ENCODE measurements at places on chromosomes 1 and 21.

GRCh38 chr1:15355968-15356625 lies 53.6 kb upstream of the EFHD2 start:
- no peak for DNase-seq

DNA sequence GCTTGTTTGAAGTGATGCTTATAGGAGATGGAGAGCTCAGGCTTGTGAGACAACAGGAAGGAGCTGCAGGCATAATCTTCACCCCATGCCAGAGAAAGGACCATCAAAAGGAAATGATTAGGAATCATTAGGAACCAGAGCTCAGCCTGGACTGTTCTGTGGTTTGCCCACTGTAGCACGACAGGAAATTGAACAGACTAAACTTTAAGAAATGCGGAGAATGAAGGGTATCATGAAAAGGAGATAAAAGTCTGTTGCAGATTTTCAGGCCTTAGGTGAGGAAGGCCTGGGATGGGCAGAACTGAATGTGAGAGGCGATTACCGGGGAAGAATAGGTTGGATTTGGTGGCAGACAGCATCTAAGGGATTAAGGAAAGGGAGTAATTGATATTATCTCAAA lies 292.0 kb upstream of the PLXNA2 start:
- DNase-seq = no peak

GRCh38 chr1:21764615-21765423 lies 18.1 kb downstream of the USP48 start:
- DNase-seq = no peak

DNA sequence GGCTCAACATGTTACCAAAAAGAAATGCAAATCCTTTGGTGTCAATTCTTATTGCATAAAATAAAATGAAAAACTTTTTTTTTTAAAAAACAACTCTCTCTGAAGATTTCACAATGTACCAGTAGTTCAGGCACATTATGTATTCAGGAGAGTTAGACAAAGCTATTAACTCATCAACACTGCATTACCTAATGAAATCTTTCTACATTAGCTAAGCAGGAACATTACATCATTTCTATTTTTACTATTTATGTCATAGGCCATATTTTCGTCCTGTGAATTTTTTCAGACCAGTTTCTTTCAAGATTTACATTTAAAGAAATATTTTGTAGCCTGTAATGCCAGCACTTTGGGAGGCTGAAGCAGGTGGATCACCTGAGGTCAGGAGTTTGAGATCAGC lies 366.2 kb downstream of the USH2A start:
- no peak for DNase-seq

DNA sequence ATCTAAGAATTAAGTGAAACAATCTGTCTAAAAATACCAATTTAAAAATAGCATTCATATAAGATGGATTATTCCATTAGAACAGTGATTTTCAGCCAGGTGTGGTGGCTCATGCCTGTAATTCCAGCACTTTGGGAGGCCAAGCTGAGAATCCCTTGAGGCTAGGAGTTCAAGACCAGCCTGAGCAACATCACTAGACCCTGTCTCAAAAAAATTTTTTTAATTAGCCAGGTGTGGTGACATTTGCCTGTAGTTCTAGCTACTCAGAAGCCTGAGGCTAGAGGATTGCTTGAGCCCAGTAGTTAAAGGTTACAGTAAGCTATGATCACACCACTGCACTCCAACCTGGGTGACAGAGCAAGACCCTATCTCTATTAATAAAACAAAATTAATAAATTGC lies 35.0 kb upstream of the SLC35A3 start:
- DNase-seq = no peak

- DNase-seq = no peak
Measured at GRCh38 chr1:167913895-167914496, at the start of gene ADCY10. TSS of gene ADCY10 (minus strand) at chr1:167914134. CDS start at chr1:167905140, 8,994 bp downstream.

GRCh38 chr1:115323366-115324004 lies 14.6 kb downstream of the NGF start:
- no peak for DNase-seq

GRCh38 chr1:235648954-235649367 lies 623 bp downstream of the GNG4 start:
- no peak for DNase-seq

GRCh38 chr1:203033287-203033686 lies 7.0 kb downstream of the PPFIA4 start:
- DNase-seq = no peak

DNA sequence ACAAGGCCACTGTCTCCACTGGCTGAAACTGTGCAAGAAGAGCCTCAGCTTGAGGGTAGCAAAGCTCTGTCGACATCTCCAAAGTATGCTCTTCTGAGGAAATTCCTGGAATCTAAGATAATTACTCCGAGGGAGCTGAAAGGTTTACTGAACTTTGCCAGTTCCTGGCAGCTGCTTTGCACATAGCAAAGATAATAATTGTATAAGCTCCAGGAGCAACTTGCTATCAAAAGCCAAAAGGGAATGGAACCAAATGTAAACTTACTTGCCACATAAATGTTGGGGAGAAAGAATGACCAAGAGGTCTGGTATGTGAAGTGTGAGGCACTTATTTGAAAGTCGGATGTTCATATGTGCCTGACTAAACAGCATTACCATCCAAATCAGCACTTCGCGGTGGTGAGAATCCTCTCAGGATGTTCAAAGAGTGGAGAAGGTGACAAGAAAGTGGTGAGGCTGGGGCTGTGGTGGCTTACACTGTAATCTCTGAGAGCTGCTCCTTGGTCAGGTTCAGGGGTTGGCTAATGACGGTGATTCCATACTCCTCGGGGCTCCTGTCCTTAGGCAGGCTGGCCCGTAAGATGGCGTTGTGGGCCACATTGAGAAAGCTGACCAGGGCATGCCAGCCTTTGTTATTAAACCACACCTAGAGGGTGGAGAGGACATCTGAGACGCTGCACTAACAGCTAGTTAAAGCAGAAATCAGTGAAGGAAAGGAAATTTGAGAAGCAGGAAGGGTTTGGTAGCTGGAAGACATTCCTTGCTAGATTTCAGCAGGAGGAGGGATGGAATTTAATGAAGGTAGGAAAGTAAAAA lies 100.0 kb downstream of the ABCA4 start:
- no peak for DNase-seq

DNA sequence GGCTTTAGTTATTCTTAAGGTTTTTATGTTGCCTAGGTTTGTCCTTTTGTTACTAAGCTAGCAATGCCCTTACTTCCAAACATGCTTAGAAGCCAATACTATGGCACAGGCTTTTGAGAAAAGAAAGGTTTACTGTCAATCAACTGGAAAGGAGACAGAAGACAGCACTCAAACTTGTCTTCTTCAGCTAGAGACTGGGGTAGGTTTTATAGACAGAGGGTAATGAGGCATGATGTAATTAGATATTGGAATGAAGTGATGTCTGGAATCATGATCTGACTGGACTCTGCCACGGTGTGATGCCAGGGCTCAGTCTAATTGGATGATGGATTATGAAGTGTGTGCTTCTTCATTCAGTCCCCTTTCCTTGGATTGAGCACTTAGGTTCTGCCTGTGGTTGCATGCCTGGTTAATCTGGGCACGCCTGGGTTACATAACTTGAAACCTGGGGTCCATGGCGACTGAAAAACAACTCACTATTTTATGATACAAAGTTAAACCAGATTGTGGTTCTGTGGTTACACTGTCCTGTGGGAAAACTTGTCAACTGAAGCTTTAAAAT lies 625.8 kb downstream of the BRINP3 start:
- DNase-seq = no peak

DNA sequence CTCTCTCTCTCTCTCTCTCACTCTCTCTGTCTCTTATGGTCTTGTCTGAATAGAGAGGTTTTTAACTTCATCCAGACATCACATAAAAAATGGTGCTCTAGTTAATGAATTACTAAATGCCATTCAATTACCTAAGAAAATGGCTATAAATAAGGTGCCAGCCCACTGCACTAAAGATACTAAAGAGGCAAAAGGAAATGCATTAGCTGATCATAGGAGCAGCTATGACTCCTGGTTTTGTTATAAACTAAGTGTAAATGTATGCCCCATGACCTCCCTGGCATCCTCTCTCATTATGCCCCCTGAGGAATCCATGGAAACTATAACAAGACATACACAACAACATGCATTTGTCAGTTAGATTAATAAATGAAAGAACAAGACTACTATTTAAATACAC lies 57.5 kb upstream of the PDC start:
- no peak for DNase-seq
